Activated naive CD4-positive, alpha-beta T cell (primary cell): ENCODE measurements at places on chromosomes 1 and 21.

DNA sequence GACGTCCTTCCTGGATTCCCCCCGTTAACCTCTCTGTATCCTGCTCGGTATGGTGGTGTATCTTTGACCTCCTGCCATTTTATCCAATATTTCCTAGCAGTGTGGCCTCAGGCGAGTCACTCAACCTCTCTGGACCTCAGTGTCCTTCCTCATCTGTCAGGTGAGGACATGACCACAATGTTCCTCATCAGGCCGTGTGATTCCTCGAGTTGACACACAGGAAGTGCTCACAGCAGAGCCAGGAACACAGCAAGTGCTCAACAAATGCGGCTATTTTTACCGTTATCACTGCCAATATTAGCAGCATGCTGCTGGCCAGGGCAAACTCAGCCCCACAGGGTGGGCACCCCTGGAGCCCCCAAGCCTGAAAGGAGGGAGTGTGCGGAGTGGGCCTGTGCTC, 450.2 kb downstream of the KIF26B start:
- DNase-seq: no peak

- no peak for DNase-seq
Measured at GRCh38 chr1:243642936-243643335, 207.1 kb downstream of the AKT3 start.

GRCh38 chr1:209569455-209570207, 13.9 kb upstream of the CAMK1G start:
- peak; percentile 19 for DNase-seq

DNA sequence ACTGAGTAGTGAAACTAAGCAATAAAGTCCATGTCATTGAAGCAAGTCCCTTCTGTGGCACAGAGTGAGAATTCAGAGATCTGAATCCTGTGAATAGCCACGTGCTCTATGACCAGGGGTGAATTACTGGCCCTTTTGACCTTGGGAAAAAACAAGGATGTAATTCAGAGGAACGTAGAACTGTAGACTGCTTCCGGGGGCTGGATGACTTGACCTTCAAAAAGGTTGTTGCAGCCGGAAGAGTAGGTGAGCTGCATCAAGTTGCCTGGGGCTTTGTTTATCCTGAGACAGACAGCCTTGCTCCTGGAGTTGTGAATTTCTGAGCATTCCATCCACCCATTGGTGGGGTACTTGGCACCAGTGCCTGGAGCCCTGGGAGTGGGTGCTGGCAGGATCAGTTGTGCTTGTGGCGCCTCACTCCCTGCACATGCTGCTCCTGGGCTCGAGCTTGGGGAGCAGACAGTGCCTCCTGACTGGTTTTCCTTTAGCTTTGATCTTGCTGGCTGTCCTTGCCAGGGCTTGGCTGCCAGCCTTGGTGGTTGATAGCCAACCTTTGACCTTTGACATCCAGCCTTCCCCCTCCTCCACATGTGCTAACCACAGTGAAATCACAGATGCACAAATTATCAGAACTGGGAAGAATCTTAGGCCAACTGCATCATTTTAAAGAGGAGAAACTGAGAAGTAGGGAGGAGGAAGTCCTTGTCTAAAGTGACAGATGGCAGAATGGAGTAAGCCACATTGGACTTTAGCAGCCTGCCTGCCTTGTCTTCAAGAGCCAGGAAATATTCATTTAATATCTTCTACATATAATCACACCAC, 16.2 kb upstream of the MYOG start:
- no peak for DNase-seq

DNA sequence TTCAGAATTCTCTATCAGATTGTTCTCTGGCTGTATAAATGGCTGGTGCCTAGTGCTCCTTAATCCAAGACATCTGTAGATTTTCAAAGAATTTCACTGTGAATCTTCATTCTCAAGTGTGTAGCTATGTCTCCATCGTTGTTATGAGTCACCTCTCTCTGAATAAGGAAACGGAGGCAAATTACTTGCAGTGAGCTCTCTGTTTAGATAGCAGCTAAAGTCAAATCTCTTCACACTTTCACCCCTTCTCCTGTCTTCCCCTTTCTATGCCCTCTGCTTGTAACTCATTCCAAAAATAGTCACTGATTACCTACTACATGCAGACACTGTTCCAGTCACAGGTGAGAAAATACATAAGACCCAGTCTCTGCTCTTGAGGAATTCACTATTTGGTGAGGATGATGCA, 39.7 kb downstream of the CHML start:
- no peak for DNase-seq

DNA sequence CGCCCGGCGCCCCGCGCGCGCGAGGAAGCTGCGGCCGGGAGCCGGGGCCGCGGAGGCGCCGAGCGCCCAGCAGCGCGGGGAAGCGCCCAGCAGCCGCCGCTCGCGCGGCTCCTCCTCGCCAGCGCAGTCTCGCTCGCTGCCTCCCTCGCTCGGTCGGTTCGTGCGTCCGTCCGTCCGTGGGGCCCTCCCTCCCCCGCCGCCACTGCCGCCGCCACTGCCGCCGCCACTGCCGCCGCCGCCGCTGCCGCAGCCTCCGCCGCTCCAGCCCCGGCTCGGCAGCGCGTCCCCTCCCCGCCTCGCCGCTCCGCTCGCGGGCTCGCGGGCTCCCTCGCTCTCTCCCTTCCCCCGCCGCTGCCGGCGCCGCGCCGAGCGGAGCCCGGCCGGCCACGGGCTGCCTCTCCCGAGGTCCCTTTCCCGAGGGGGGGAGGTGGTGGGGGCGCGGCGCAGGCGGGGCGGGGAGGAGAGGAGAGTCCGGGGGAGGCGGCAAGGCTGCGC, at the start of gene KCND3:
KCND3 (minus strand) TSS at position 138 of the 495 bp plus-strand sequence.
- DNase-seq: no peak

DNA sequence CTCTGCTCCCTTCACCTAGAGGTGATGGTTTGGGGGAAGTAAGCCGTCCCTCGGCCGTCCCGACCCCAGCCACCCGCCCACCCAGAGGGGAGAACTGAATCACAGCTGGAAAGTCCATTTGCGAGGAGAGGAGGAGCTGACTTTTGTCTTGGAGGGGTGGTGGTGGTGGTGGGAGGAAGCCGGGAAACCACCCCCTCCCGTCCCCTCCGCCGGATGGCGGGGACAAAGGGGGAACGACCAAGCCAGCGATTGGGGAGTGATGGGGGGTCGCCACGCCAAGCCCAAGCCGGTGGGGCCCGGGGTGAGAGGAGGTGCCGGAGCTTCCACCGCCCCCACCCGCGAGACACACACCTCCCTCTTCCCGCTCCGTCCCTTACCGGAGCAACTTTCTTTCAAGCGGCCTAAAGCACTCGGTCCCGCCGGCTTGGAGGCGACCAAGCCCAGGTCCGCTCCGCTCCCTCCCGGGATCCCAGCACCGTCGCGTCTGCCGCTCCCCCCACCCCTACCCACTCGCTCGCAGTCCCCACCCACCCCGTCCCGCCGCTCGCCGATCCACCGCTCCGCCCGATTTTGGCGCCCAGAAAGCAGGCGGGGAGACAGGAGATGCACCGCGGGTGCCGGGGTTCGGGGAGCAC, 540 bp downstream of the ARHGEF2 start:
- peak; percentile 38 for DNase-seq

DNA sequence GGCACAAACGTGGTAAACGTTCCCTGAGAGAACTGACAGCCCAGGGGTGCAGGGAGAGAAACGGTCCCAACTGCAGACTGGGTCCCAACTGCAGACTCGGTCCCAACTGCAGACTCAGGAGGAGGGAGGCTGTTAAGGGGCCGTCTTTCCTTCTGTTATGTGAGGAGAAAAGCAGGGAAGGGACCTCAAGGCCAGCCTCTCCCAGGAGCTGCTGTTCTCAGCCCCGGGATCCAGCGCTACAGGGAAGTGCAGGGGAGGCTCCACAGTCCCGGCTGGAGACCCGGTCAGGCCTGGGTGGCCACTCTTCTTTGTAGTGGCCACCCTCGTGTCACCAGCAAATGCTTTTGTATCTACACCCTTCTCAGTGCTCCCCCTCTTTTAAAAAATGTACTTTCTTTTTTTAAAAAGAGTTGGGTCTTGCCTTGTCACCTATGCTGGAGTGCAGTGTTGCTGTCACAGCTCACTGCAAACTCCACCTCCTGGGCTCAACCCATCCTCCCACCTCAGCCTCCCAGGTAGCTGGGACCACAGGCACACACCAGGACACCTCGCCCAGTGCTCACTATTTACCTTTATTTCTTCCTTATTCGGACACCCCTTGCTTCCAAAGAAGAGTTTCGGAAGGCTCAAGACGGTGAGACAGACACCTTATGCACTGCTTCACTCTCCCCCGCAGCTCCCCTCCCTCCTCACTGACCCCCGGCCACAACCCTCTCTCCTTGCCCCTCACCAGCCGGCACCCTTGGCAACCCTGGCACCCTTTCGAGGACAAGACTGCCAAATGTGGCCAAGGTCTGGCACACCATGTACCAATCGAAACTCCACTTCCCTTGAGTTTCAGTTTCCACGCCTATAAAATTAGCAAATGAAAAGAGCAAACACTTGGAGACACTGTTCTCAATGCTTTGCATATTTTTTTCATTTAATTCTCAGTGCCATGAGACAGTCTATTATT, 21.8 kb downstream of the CAPN2 start:
- no peak for DNase-seq

DNA sequence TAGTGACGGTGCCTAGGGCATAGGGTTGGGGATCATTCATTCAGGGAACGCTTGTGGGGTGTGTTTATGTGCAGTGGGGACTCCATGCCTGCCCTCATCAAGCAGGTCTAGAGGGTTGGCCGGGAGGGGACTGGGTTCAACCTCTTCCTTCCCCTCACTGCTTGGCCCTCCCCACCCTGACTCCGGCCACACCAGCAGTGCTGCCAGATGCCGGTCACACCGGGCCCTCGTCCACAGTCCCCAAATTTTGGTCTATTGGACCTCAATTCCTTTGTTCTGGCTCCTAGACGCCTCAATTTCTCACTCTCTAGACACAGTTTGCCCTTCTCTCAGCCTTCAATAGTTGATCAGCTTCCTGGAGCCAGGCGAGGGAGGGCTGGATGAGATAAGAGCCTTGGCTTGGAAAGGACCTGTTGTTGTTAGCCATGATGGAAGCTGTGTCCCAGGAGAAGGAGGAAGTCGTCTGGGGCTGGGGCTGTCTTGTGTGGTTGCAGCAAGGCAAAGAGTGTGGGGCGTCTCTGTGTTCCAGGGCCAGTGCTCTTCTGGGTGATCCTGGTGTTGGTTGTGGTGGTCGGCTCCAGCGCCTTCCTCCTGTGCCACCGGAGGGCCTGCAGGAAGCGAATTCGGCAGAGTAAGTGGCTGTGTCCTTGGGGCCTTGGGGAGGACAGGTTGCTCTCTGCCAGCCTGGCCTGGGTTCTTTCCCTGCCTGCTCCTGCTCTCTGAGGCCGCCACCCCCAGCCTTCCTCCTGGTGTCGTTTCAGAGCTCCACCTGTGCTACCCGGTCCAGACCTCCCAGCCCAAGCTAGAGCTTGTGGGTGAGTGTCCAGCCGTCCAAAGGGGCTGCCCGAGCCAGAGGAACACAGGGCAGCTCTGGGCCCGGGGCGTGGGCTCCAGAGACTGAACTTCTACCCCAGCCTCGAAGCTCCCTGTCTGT, 41.1 kb upstream of the TNFRSF1B start:
- DNase-seq: no peak

DNA sequence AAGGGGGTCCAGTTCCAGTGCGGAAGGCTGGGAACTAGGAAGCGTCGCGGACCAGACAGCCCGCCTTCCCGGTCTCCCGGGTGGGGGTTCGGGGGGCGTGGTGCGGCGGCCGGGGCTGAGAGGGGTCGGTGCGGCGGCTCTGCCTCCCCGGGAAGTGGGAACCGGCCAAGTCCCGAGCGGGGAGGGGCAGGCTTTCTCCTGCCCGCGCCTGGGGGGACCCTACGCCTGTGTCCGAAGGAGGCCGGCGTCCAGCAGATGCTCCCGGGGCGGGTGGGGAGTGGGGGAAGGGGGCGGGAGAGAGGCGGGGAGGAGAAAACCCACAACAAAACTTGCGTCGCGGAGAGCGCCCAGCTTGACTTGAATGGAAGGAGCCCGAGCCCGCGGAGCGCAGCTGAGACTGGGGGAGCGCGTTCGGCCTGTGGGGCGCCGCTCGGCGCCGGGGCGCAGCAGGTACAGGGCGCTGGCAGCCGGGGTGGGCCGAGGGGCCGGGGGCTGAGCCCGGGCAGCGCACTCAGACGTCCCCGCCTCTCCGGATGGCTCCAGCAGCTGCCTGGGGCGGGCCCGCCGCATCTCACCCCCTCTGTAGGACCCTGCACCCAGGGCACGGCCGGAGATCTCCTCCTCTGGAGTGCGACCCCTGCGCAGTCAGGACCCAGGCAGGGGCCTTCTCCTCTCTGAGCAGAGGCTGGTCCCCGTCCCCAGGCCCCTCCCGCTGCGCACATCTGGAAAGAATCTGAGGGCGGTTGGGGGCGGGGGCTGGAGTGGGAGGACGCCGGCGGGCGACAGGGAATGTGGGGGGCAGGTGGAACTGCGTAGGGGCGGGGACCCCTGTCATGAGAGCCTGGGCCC, at the start of gene PODN:
PODN (plus strand) TSS at position 355 of the 849 bp plus-strand sequence. CDS start 7,643 bp downstream, outside the sequence.
- no peak for DNase-seq

DNA sequence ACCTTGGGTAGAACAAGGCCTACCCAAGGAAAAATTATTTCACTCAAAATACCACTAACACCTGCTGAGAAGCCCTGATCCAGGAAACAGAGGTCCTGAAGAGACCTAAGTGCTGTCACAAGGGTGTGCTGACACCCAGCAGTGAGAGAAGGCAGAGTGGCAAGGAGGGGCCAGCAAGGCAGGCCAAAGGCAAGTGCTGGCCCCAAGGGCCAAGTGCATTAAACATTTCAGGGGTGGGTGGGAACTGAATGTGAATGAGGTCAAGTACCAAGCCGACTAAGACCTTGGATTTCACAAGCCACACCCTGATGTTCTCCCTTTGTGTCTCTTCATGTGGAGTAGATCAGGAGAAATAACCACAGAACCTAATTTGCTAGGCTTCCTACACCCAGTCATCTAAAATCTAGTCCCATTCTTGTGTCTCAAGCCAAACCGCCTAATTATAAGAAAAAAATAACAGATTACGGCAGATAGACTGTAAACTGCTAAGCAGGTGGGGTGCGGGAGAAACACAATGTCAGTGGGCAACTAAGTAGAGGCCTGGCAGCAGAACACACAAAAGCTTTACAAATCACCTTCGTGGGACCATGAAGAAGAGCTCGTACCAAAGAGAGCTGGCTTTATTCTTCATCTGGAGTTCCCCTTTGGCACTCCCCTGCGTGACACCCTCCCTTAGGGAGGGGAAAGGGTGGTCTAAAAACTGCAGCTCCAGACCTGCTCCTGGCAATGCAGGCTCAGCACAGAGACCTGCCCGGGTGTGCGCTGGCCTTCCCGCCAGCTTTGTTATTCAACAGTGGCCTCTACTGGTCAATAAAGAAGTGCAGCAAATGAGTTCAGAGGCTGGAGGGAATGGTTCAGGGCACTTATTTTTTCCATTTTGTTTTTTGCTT, 8.7 kb downstream of the UBE2G2 start:
- DNase-seq: peak; percentile 40

- no peak for DNase-seq
Measured at GRCh38 chr1:43602990-43603389, 47.0 kb upstream of the KDM4A start.

DNA sequence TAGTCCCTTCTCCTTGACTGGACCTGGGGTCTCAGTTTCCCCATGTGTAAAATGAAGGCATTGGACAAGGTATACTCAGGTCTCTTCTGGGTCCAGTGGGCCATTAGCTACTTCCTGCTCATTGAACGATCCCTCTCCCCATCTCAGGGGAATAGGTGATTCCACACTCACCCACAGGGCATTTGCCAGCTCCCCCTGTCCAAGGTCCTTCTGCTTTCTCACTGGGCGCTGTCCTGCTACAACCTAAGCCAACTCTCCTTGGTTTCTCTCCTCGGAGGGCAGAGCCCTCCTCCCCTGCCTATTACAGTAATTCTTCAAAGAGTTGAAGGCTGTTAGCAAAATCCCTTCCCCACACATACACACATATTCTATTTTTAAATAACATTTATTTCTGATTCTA, 16.6 kb downstream of the DISP3 start:
- no peak for DNase-seq
